ENCODE measurements at places on chromosomes 12 and 14. TPM values are rescaled to one million over a fixed set of nuclear protein-coding genes. Genes with fewer than 3 reads are reported as not detected.

- DNase-seq: no peak
Observed at GRCh38 chr12:94783862-94784261, 133.5 kb upstream of the TMCC3 start.

DNA sequence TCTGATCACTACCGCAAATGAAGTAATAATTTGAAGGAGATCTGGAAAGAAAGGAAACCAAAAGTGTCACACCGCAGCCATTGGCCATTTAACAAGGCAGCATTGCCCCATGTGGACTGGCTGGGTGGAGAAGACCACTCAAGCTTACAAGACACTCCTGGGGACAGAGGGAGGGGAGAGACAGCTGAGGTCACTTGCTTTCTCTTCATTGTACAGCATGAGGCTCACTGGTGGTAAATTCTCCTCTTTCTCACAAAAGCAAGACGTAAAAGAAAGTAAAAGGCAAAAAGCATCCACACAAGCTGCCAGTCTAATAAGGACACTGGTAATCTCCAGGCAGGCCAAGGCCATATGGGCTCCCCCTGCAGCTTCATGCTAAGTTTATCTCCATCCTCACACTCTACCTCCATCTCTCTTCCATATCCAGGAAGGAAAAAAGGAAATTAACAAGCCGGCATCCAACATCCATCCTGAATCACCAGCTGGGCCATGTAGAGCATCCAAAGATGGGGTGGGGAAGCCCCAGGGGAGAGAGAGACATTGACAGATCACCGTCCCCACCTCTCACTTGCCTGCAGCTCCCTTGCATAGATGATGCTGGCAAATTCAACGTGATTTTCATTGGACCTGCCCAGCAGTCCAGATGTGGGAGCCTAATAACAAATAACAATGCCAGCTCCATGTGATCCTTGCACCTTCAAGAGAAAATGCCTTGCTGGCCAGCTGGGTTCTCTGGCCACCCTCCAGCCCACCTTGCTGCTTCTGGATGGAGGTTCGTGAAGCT lies 100.6 kb downstream of the DPF3 start:
- no peak for DNase-seq

- no peak for DNase-seq
Observed at GRCh38 chr12:5259523-5259922, 172.4 kb upstream of the NTF3 start.

- no peak for DNase-seq
Observed at GRCh38 chr12:70383484-70383883, 17.4 kb downstream of the KCNMB4 start.

GRCh38 chr12:93812626-93813025 lies 135.5 kb downstream of the CRADD start:
- no peak for DNase-seq

- DNase-seq: no peak
Observed at GRCh38 chr12:56348776-56349175, 10.1 kb downstream of the IL23A start.

GRCh38 chr12:66495709-66496108 lies 183.2 kb downstream of the GRIP1 start:
- DNase-seq: no peak

GRCh38 chr12:54561164-54561563 lies 11.8 kb downstream of the PDE1B start:
- DNase-seq: no peak

GRCh38 chr12:89695100-89695499 lies 13.5 kb downstream of the ATP2B1 start:
- no peak for DNase-seq

DNA sequence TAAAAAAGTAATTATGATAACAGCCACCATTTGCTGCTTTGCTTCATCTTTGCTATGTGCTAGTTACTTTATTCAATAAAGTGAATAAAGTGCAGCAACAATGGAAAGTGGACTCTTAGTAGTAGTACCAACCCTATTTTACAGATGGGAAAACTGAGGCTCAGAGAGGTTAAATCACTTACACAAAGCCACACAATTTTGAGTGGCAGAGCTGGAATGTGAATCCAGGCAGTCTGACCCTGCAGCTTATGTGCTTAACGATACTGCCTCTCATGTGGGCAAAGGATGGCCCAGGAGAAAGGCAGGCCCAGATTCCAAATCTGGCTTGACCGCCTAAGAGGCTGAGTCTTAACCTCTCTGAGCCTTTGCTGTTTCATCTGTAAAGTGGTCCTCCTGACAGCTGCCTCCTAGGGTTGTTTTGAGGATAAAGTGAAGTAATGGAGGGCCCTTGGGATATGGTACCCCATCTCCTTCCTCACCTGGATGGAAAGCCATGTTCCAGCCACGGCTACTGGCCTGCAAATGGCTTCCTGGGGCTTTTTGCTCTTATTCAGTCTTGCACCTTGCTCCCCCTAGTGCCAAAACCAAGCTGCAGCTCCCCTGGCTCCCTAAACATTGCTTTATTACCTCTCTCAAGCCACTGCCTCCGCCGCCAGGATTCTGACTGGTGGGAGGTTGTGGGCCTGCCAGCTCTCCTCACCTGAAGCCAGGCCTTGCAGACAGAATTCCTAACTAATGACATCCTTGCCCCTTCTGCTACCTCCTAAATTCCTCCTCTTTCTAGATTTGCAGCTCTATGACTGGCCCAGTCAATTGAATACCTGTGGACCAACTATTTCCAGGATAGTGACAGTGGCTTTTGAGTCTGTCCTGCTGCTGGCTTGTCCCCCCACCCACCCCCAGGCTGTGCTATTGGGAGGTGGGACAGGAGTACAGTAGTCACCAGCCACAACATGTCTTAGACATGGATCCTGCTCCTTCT lies 283.3 kb upstream of the PWP1 start:
- DNase-seq: no peak

GRCh38 chr12:122646517-122647217 lies 56.5 kb downstream of the HCAR2 start:
- DNase-seq: no peak

DNA sequence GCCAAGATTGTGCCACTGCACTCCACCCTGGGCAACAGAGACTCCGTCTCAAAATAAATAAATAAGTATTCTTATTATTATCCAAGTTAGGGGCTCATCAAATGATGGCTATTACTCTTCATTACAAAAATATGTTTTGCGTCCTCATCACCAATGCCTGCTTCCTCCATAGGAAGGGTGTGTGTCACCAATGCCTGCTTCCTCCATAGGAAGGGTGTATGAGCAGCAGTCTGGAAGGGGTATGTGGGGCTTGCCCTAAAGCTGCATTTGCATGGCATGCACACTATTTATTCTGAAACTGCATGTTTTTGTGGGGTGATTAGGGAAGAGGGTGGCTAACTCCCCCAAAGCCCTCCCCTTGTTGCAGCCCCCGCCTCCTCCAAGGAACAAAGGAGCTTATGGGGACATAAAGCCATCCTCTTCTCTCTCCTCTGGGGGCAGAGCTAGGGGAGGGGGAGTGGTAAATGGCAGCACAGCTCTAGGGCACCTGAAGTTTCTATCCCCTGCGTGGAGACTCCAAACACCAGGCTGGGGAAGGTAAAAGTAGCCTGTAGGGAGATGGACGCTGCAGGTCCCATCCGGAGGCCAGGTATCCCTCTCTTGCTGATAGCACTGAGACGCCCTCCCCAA lies 1.3 kb downstream of the CAMKK2 start:
- no peak for DNase-seq

The TRIP11 gene
- total RNA-seq: 67.3 TPM

The ZDHHC22 gene
- 1.7 TPM for total RNA-seq

The C1S gene
- 304 TPM for total RNA-seq

The DPF3 gene
- total RNA-seq: 9.3 TPM

The NR1H4 gene
- 13.8 TPM for total RNA-seq

The CHGA gene
- total RNA-seq: 236 TPM

The FAM90A1 gene
- total RNA-seq: not detected

The P2RX2 gene
- total RNA-seq: 1.4 TPM

The PDE3A gene
- 83.9 TPM for total RNA-seq

The FAM181A gene
- not detected for total RNA-seq

Data from mucosa of descending colon (tissue), 3 donors.